Epithelial cell of proximal tubule (primary cell): ENCODE measurements at places on chromosomes 4 and X.
A peak's percentile ranks its signal among the peaks of the same experiment; 100 is the strongest.

GRCh38 chrX:115330498-115331168 is 41.1 kb downstream of the LUZP4 start:
- DNase-seq: no peak

GRCh38 chr4:4358093-4358854 is 28.6 kb upstream of the NSG1 start:
- DNase-seq: no peak

DNA sequence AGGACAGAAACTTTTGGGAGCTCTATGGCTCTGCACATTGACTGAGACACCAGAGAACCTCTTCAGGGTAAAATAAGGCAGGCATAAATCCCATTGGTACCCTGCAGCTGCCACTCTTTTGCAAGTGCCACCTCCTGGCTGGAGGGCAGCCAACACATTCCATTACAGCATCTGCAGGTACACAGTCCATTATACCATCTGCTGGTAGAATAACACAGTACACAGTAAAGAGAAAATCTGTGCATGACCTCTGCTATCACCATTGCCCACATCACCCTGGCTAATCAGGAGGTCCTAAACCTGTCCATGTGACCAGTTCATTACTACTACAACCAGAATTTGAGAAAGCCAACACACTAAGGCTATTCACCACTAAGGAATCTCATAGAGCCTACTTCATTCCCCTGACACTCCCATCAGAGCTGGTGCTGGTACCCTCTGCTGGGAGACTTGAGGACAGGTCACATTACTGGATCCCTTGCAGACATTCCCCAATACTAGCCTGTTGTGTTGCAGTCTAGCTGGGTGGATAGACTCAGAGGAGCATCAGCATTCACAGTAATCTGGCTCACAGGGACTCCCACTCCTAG is 176.2 kb upstream of the TACR3 start:
- DNase-seq: no peak

DNA sequence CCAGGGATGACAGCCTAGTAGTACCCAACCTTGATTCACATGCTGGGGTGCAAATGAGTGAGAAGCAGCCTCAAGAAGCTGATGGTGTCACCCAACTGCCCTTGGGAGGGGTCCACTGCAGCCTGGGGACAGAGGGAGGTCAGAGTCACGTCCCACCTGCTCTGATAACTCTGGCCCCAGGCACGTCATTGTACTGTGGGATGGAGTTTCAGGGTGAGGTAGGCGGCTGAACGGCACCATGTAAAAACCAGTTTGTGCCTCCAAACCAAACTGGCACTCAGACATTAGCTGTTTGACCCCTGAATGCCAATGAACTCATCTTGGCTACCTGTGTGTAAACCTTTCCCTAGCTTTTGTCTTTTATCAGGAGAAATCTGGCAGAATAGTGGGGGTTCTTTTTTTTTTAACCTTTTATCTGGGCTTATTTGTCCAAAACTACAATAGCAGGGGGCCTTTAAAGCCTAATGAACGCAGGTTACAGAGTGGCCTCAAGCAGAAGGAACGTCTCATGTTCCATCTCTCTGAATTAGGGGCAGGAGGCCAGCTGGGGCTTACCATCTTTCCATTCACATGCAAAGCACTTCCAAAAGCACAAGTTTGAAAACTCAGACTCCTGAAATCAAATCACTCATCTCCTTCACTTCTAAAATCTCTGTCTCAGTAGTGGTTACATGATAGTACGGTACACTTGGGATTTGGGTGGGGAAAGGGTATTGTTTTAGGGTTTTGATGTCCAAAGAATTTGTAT is 89.4 kb downstream of the IRF2 start:
- no peak for DNase-seq

GRCh38 chrX:101252634-101253033 is 33.0 kb downstream of the DRP2 start:
- no peak for DNase-seq

- DNase-seq: no peak
These were observed 30.9 kb downstream of the FAM9C start for GRCh38 chrX:13013363-13014110.

DNA sequence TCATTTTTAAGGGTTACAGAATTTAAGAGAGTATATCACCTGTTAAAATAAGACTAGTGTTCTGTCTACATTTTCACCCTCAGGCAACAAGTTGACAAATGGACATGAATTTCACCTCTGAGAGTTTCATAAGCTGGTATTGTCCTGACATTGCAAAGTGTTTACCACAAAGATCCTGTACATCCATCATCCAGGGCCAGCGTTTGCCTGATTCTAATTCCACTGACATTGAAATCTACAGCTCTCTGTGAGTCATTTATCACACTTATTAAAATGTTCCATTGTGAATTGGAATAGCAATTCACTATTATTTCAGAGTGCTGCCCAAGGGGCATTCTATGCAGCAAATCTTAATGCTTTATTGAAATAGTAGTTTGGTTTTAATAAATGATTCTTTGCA is 1499.4 kb upstream of the PCDH7 start:
- no peak for DNase-seq

DNA sequence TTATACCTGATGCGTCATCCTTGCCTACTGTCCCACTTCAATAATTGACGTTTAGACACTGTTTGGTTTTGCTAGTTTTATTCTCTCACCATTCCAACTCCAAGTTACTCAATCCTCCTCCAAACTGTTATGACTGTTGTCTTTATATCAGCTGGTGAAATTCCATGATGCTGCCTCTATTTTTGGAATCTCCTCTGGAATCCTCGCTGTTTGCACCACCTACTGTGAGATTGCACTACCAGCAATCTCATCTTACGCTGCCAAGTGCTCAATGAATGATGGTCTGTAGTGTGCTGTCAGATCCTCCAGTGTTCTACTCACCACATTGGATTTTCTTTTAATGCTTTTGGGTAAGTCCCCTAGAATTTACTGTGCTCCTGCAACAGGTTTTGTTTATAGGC is 13.2 kb upstream of the PCDH18 start:
- DNase-seq: no peak

DNA sequence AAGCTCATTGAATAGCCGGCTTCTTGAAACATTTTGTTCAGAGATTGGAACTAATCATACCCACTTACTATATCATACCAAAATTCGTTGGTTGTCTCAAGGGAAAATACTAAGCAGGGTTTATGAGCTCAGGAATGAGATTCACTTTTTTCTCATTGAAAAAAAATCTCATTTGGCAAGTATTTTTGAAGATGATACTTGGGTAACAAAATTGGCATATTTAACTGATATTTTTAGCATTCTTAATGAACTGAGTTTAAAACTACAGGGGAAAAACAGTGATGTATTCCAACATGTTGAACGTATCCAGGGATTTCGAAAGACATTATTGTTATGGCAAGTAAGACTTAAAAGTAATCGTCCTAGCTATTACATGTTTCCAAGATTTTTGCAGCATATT is 6.4 kb downstream of the FAM200B start:
- no peak for DNase-seq

DNA sequence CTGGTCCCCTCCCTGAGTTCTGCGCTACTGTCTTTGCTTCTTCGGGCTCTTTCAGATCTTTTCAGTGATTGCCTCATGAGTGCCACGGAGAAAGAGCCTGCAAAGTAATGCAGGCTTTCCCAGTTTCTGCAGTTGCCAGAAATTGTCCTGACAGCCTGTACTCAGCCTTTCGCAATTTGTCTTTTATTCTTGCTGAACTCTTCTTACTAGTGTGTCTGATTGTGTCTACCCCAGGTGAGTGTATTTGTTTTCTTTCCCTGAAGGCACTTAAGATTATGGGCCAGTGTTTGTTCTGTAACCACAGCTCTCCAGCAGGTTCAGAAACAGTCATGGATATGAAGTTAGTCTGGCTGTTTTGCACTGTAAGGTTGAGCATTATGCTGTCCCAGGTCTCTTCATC is 47.1 kb downstream of the FAM193A start:
- DNase-seq: peak; percentile 18

DNA sequence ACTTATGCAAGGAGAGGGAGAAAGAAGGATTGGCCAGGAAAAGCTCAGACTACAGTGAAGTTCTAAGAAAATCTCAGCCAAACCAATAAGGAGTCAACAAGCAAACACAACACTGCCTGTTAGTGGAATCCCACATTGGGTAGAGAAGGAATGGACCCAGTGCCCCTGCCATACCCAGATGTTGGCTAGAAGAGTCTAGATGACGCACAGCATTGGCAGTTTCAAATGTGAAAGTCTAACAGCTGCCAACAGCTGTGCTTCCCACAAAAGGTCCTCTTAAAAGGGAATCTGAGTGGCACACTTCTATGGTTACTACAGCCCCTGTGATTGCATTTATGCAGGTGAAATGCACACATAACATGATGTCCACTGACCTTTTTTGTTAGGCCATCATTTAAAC is 37.2 kb upstream of the CPEB2 start:
- DNase-seq: no peak

- no peak for DNase-seq
These were observed 672 bp upstream of the NAT8L start for GRCh38 chr4:2058264-2059045.

- no peak for DNase-seq
These were observed 403.9 kb upstream of the RPS6KA3 start for GRCh38 chrX:20670611-20671010.

DNA sequence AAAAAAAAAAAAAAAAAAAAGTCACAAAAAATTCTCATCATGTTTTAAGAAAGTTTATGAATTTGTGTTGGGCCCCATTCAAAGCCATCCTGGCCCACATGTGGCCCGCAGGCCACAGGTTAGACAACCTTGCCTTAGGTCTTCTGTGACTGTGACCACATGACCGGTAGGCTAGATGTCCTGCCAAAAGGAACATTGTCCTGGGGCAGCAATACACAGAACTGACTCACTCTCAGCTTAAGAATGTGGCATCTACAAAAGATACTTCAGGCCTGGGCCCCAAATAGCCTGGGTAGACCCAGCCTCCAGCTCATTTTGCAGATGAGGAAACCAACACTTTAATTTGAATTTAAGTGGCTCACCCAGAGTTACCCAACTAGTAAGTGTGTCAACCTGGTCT is 10.0 kb downstream of the AWAT2 start:
- no peak for DNase-seq

GRCh38 chr4:182810103-182810615 is 107.0 kb downstream of the DCTD start:
- DNase-seq: no peak

DNA sequence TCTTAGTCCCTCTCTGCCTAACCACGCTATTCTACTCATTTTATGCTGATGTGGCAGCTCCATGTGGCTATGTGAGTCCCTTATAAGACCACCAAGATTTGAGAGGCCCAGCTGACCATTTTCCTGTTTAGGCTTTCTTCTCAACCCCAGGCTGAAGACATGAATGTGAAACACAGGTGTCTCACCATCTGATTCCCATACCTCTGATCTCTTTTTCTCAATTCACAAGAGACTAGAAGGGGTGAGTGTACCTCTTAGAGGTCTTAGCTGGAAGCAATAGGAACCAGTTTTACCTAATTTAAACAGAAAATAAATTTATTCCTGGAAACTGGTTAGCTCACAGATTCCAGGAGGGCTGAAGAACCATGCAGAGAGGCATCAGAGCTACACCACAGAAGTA is 276.5 kb upstream of the FMR1 start:
- no peak for DNase-seq

DNA sequence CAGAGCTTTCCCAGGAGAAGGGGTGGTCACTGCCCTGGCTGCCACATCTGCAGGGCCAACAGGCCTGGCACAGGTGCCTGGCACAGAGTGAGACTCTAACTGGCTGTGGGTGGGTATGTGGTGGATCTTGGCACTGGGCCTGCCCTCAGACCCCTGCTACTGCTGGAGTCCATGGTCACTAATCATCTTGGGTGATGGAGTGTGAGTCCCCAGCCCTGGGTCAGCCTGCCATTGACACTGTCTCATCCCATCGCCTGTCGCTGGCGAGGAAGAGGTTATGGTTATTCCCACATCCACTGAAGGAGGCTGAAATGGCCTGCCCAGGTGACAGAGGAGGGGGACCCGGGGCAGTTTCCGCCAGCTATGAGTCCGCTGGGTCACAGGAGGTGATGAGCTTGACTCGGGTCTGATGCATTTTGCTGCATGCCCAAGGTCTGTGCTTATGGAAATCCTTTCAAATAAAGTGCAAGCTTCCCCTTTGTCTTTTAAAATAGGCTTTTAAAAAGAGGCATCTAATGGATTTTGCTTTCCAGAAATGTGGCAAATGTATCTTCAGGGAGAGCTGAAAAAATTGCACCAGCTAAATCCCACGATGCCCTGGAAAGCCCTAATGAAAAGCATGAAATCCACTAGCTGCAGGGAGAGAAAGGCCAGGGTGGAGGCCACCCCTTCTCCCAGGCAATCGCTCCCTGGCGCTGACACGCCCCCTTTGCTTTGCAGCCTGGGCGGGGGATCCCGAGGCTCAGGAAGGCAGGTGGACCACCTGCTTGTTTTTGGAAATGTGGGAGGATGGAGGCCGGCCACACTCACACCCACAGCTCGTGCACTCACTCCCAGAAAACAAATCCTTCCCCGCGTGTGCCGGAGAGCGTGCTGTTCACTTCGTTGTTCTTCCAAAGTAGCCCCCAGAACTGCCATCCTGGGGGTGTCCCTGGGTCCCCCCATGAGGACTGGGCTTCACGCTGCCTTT is 54.9 kb downstream of the ABLIM2 start:
- no peak for DNase-seq

- no peak for DNase-seq
These were observed 165.1 kb downstream of the VSIG4 start for GRCh38 chrX:65874765-65875164.

GRCh38 chr4:146029147-146029546 is 90.5 kb upstream of the ZNF827 start:
- no peak for DNase-seq

GRCh38 chr4:153501578-153501977 is 35.4 kb downstream of the TMEM131L start:
- no peak for DNase-seq

GRCh38 chr4:54784161-54784671 is 126.5 kb downstream of the KIT start:
- no peak for DNase-seq

- DNase-seq: no peak
These were observed 4.2 kb upstream of the PYURF start for GRCh38 chr4:88527787-88528186.

DNA sequence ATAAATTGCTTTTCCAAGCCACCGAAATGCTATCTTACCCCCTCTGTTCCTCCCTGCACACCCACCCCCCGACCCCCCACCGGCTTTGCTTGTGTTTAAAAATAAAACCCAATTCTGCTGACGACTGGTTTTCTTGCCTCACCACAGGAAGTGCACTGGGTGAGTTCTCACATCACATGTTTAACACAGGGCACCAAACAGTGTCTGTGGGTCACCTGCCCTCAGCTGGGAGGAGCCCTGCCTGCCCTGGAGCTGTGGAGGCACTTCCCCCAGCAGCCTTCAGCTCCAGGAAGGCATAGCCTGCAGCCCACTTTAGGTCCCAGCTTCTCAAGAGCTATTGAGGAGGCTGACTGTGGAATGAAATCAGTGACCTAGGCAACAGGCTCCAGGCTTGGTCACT is 8.8 kb downstream of the TMEM255A start:
- no peak for DNase-seq

DNA sequence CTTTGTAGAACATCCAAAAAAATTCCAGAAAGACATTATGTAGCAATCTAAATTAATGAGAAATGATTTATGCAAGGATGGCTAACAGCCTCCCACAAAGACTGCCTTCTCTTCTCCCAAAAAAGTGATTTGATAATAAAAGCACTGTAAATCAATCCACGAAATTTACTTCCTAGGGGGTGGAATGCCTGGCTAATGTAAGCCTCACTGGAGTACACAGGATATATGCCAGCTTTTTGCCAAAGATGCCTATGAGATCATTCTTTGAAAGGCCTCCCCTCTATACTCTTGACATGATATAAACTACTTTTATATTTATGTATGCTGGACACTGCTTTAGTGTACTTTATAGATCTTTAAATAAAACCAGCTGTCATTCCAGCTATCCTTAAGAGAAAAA is 211.1 kb downstream of the ADAMTS3 start:
- DNase-seq: no peak
